A549 treated with Hydrocortisone at 1 μM for 4 hours (cell line): ENCODE measurements at places on chromosomes 16 and 17. TPM values are rescaled to one million over a fixed set of nuclear protein-coding genes. Genes with fewer than 3 reads are reported as not detected.

PRM3 gene
- not detected in 5 replicates for total RNA-seq

ZPBP2 gene
- total RNA-seq = not detected in 5 replicates

TEKT5 gene
- total RNA-seq = 0.08 to 0.17 TPM (median 0.16 TPM) in 3 of 5 replicates, not detected in the others

RPRML gene
- total RNA-seq = 0.40 to 0.81 TPM (median 0.68 TPM) in 5 replicates

JPH3 gene
- 1.9 to 2.5 TPM (median 1.9 TPM) in 5 replicates for total RNA-seq

PIK3R5 gene
- total RNA-seq = 0.06 to 0.09 TPM in 2 of 5 replicates, not detected in the others

SULT1A2 gene
- 0.06 to 0.12 TPM (median 0.07 TPM) in 4 of 5 replicates, not detected in the other for total RNA-seq

ST6GALNAC1 gene
- total RNA-seq = 0.05 to 0.25 TPM (median 0.13 TPM) in 5 replicates

SBK1 gene
- 0.22 to 0.32 TPM (median 0.25 TPM) in 5 replicates for total RNA-seq

KRT13 gene
- total RNA-seq = 0.09 to 0.29 TPM (median 0.24 TPM) in 5 replicates

TTLL6 gene
- 0.54 to 0.99 TPM (median 0.56 TPM) in 5 replicates for total RNA-seq

MBTPS1 gene
- 38.6 to 49.9 TPM (median 42.9 TPM) in 5 replicates for total RNA-seq

COG4 gene
- total RNA-seq = 29.6 to 32.4 TPM (median 30.3 TPM) in 5 replicates

KRTAP3-2 gene
- total RNA-seq = 0.26 to 0.44 TPM (median 0.29 TPM) in 5 replicates

TLE7 gene
- not detected in 5 replicates for total RNA-seq

PLEKHH3 gene
- 11.6 to 16.4 TPM (median 16.0 TPM) in 5 replicates for total RNA-seq

TPSD1 gene
- total RNA-seq = not detected in 5 replicates

DHRS11 gene
- total RNA-seq = 7.5 to 9.1 TPM (median 8.6 TPM) in 5 replicates

OR1F1 gene
- 0.15 to 0.44 TPM (median 0.31 TPM) in 5 replicates for total RNA-seq

CDH5 gene
- total RNA-seq = 0.10 to 0.31 TPM (median 0.12 TPM) in 5 replicates
